ENCODE measurements at places on chromosomes 4 and X. TPM values are rescaled to one million over a fixed set of nuclear protein-coding genes. Genes with fewer than 3 reads are reported as not detected.

Gene PNCK
- total RNA-seq = 1.1 TPM

DNA sequence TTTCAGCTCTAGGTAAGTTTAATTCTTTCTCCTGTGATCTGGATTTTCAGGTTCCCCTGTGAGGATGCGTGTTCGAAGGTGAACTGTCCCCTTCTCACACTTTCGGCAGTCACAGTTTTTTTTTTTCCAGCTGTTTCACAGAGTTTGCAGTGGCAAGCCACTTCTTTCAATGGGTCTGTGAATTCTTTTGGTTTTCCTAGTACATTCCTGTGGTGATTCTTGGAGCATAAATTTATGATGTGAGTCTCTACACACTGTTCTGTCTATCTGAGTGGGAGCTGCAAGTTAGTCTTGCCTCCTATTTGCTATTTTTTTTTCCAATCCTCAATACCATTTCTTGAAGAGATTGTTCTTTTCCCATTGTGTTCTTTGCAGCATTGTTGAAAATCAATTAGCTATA, 595.5 kb downstream of the RAPGEF2 start:
- DNase-seq = no peak

GRCh38 chr4:164924670-164925238, 47.8 kb downstream of the APELA start:
- DNase-seq = no peak

- DNase-seq = no peak
These were observed 30.6 kb upstream of the GTPBP6 start for GRCh38 chrX:349196-349595.

Gene KCNIP4
- not detected for total RNA-seq
